M059J (cell line): ENCODE measurements at places on chromosomes 7 and 10. TPM values are rescaled to one million over a fixed set of nuclear protein-coding genes. Genes with fewer than 3 reads are reported as not detected.

The MUC3A gene
- total RNA-seq, result not detected in 2 replicates

The PLEKHS1 gene
- total RNA-seq, result 1.0 and 1.1 TPM in 2 replicates

The LBX1 gene
- total RNA-seq, result not detected in 2 replicates

The AEBP1 gene
- 0.44 TPM in 1 of 2 replicates, not detected in the other for total RNA-seq

The RET gene
- 0.15 TPM in 1 of 2 replicates, not detected in the other for total RNA-seq

The TNRC18 gene
- total RNA-seq, result 10.9 and 21.3 TPM in 2 replicates

The TSPAN13 gene
- 66.5 and 75.5 TPM in 2 replicates for total RNA-seq

DNA sequence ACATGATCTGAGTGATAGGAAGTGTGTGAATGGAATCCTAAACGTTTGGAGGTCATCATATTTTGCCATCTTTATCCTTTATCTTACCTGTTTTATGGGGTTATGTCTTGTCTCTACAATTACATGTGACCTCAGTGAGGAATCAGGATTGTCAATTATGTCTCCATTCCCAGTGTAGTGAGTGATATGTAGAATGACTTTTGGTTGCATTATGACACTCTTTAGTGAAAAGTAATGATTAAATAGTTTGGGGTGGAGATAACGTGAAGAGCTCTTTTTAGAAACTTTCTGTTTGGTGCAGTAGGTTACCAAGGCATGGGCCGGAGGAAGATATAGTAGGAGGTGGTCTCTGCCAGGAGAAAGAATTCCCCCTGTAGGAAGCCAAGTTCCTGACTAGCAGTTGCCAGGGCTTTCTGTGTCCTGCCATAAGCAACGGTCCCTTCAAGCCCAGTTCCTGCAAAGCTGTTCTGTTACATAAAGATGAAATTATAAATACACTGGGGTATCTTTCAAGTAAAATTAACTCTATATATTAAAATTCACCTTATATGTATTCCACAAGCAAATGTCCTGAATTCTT, 228.2 kb downstream of the NSUN6 start:
- no peak for DNase-seq

GRCh38 chr7:76234282-76234584, 32.5 kb downstream of the SRRM3 start:
- DNase-seq, result no peak

DNA sequence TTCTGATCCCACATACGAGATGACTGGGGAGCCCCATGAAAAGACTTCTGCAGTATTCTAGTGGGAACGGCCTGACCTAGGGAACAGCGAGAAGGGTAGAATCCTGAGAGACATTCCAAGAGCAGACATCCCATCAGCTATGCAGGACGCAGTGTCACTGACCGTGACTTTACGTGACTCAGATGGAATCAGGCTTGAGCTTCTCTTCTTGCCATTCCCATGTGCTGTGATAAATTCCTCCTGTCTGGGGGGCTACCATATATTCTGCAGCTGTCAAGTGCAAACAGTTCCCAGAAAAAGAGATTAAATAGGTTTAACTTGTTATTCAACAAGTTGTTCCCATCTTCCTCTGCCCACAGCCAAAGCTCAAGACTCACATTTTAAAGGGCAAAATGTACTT, 73.1 kb upstream of the PDE1C start:
- DNase-seq, result peak; percentile 44

DNA sequence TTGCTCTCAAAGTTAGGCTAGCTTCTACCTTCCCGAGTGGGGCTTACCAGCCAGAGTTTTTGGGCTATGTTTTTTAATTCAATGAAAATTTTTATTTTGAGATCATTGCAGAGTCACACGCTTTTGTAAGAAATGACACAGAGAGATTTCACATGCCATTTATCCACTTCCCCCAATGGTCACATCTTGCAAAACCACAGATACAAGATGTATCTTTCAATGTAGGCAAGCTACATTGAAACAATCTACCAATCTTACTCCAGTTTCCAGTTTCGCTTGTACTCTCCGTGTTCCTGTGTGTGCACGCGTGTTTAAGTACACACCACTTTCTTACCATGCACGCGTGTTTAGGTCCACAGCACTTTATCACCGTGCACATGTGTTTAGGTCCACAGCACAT, 89.4 kb upstream of the LEP start:
- DNase-seq, result no peak

- no peak for DNase-seq
These were observed 5.5 kb upstream of the LAMB4 start for GRCh38 chr7:108135446-108136190.

DNA sequence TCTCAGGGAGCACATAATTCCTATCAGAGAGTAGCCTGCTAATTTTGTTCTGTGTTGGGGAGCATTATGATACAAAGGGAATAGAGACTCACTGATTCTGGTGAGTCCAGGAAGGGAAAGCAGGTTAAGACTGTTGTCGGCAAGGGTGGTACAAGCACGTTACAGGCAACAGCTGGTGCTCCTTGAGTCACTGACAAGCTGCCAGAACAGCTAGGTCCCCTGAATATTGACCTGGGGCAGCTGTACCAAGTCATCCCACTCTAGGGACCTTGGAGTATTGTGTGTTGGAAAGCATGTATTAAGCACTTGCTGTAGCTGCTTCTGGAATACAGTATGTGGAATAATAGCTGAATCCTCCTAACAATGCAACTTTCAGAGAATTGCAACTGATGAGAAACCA, 37.0 kb upstream of the GLCCI1 start:
- DNase-seq, result no peak

DNA sequence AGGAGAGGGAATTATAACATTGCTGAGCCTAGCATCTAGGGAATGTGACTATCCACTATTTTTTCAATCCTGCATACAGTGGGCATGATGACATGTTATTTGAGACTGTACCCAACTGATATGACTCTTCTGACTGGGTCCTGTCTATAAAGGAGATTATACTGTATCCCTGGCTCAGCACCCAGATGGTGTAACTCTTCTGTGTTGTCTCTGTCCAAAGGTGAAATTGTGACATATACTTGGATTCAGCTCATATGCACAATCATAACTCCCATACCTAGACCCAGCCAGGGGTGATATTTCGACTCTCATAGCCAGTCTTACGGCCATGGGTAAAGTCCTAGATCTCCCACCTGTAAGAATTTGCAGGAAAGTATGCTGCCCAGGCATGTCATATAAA, 59.3 kb downstream of the ZNF736 start:
- DNase-seq, result no peak

DNA sequence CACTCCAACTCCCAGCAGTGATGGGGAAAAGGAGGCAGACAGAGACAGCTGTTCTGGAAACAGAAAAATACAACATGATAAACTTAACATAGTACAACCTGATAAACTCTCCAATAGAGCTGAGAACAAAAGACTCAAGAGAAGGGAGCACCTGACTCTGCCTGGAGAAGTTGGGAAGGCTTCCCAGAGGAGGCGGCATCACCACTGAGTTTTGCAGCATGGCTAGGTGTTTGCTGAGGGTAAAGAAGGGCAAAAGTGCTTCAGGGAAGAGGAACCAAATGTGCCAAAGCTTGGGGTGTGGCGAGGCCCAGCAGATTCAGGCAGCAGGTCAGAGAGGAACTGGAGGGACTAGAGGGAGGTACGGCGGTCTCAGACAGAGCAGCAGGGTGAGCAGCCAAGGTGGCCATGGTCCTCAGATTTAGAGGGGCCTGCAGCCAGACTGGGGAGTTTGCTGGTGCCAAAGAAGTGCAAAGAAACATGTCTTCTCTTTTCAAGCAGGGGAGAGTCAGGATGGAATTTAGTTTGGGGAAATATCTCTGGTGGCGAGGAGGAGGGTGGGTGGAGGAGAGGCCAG, 119.9 kb upstream of the BTBD16 start:
- DNase-seq, result no peak

GRCh38 chr10:75922435-75922834, 491.0 kb downstream of the LRMDA start:
- DNase-seq, result peak; percentile 22

GRCh38 chr10:26310361-26310760, 93.8 kb downstream of the GAD2 start:
- no peak for DNase-seq

DNA sequence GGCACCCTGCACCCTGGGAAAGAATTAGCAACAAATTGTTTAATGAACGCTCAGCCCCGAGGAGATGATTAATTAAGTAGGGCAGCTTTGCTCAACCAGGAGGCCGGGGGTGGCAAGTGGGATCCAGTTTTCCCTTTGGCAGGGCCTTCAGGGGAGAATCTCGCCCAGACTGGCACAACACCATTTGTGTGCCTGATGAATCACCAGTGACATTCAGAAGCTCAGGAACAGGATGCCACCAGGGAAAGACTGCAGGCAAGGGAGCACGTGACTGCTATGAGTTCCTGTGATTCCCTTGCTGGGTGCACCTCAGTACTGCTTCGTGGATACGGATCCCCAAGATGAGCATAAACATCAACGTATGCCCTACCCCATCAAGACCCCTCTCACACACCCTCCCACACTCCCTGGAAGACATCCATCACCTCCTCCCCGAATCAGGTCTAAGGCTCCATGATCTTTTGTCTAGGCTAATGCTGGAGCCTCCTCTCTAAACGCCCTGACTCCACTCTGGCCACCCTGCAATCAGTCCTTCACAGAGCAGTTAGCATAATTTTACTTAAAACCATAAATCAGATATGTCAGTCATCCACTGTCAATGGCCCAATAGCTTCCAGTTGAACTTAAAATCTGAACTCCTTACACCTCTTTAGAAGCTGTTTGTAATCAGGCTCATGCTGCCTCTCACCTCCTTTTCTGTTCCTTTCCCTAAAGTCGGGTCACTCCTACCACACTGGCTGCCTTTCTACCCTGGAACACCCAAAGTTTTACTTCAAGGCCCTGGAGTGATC, 109.2 kb upstream of the AGK start:
- DNase-seq, result peak; percentile 40

DNA sequence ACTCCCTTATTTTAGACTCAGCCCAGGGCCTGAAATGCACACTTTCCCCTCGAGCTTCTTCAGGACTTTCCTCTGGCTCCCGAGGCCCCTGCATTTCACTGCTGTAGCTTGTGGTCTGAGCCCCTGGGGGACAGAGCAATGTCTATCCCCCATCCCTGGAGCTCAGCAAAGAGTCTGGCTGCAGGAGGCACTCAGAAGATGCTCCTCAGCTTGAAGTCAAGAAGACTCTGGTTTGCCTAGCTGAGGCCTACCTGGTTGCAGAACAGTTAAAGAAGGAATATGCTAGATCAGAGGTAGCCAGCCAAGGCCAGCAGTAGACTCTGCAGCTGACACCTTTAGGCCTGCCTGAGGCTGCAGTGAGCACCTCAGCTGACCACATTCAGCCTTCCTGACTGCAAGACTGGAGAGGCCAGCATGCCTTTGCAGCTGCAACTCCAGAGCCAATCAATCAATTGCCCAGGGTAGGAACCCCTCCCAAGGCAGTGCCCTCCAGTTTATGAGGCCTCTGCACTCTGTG, 36.9 kb upstream of the IKZF1 start:
- DNase-seq, result no peak

- DNase-seq, result no peak
These were observed 82.6 kb upstream of the ARHGAP21 start for GRCh38 chr10:24806262-24806661.

GRCh38 chr7:90166153-90166552, 11.9 kb downstream of the STEAP1 start:
- DNase-seq, result no peak

DNA sequence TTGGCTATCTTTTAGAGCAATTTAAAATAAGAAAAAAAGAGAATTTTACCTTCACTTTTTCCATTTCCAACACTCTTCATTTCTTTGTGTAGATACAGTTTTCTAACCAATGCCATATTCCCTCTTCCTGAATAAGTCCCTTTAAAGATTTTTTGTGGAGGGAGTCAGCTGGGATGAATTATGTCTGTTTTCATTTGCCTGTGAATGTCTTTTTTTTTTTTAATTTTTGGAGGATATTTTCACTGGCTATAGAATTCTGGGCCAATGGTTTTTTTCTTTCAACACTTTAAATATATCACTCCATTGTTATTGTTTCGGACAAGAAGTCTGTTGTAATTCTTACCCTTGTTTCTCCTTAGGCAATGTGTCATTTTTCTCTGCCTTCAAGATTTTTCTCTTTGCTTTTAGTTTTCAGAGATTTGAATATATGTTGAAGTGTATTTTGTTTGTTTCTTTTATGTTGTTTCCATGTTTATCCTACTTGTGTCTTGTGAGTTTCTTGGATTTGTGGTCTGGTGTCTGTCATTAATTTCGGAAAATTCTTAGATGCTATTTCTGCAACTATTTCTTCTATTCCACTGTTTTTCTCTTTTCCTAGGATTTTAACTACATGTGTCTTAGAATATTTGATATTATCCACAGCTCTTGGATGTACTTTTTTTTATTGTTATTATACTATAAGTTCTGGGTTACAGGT, 20.0 kb upstream of the CXCL12 start:
- DNase-seq, result no peak

DNA sequence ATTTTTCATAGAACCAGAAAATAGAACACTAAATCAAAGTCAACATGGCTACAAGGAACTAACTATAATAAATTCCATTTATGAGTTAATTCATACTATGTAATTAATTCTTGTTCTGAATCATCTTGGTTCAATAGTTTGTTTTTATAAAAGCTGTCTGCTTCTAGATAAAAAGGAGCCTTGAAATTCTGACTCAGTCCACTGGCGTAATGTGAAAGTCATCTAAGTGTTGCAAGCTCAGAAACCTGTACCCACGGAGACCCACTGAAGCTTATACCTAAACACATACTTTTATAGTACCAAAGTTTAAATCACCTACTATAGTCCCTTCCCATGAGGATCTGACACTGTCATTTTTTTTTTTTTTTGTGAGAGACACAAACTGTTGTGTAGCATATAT, 489.4 kb downstream of the SEMA3D start:
- peak; percentile 91 for DNase-seq

DNA sequence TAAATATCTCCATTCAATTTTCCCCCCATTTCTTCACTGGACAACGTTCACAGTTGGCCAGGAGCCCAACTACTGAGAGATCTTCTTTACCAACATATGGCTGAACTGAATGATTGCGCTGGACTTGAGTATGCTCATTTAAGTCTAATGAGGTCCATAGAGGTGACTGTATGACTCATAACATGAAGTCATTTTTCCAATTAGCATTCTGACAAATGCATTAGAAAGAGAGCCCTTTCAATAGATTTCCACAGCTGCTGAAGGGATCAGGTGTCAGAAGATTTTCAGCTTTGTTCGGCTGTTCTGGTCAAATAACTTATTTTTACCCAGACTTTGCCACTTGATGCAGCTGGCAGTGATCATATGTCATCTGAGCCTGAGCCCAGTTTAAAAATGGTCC, 438.0 kb downstream of the ETV1 start:
- DNase-seq, result peak; percentile 4

DNA sequence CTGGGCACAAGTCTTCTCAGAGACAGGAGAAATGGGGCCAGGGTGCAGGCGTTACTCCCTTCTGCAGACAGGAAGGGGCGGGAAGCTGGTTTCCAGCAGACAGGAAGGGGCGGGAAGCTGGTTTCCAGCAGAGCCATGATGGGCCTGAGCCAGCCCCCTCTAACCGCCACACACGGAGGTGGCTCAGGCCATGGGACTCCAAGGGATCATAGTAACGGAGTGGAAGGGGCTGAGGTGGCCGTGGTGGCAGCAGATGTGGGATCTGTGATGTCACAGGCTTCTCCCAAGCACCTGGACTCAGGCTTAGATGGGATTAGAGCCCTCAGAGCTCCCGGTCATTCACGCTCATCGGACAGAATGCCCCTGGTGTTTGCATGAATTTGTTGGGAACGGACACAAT, 177.8 kb downstream of the USP6NL start:
- no peak for DNase-seq

GRCh38 chr7:26013551-26014083, 138.4 kb upstream of the NFE2L3 start:
- peak; percentile 14 for DNase-seq
